ENCODE measurements at places on chromosomes 3 and 15.
A peak's percentile ranks its signal among the peaks of the same experiment; 100 is the strongest.

DNA sequence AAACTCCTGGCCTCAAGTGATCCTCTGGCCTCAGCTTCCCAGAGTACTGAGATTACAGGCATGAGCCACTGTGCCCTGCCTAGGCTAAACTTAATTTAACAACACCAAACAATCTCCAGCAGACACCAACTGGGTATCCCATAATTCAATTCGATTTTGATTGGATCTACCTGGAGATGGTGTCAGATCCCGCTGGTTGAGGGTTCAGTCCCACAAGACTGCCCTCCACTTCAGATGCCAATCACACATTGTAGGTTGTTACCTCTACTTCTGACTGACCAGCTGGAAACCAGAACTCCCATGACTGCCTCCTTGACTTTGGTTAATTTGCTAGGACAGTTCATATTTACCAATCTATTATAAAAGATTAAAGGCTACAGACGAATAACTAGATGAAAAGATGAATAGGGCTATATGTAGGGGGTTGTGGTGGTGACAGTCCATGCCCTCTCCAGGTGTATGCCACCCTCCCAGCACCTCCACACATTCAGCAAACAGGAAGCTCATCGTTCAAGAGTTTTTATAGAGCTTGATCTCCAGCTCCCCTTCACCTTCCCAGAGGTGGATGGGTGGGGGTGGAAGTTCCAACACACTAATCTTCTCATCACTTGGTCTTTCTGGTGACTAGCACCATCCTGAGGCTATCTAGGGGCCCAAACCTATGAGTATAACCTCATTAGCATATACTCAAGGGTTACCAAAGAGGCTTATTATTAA, 9.3 kb downstream of the B2M start:
- no peak for DNase-seq

- no peak for DNase-seq
Measured at GRCh38 chr3:101998256-101998926, 149.1 kb downstream of the NFKBIZ start.

DNA sequence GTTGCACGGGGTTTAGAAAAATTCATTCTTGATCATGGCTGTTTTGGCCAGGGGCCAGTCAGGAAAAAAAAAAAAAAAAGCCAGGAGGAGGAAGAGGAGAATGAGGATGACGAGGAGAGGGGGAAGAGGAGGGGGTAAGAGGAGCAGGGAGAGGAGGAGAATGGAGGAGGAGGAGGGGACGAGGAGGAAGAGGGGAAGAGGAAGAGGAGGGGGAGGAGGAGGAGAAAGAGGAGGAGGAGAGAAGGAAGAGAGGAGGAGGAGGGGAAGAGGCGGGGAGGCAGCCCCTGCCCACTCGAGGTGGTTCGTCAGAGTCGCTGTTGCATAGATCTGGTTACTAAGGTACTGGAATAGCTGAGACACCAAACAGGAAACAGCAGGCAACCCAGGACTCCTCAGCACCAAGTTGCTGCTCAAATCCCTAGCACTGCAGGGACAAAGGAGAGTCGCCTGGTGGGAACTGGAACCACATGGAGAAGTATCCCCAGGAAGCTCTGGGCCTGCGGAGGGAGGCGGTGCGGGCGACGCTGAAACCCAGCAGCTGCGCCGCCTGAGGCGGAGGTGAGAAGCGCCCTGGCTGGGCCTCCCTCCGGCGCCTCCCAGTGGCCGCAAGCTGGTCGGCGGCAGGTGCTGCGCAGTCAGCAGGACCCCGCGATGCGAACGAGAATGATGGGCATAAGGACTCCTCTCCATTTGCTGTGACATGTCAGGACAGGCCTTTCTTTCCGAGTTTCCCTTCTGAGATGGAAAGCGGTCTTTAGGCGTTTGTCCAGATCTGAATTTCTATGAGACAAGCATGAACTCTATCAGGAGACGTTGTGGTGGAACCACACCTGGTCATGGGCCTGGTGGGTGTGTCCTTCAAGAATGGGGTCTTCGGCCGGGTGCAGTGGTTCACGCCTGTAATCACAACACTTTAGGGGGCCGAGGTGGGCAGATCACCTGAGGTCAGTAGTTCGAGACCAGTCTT, 17.5 kb downstream of the FAM240A start:
- DNase-seq, result peak; percentile 68

- DNase-seq, result no peak
Measured at GRCh38 chr3:39065197-39065596, 13.4 kb downstream of the WDR48 start.

DNA sequence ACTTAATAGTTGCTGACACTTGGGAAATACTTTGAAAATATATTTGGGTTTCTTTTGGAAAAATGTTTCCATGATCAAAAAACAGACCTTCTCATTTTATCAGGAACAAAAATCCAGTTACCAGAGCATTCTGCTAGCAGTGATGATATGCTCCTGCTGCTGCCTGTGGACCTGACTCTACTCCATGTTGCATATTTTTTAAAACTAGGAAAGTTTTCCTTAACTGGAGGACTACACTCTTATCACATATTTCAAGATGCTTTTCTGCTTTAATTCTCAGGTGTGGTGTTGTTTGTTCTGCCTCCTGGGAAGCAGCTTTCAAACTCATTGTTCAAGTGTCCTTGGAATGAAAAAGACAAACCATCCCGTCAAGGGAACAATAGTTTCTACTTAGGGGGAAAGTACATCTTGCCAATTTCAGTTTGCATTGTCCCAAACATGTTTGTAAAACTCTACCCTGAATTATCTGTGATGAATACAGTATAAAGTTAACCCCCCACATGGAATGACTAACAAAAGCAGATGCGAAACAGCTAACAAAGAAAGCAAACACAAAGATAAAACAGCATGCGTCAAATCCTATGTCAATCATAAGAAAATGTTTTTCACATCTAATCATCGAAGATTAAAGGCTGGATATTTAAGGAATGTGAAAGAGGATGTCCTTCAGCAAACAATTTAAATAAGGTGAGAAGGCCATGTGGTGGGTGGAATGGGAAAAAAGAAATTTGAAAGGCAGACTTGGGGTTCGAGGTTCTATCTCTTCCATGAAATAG, 40.1 kb upstream of the PSMD6 start:
- DNase-seq, result no peak

DNA sequence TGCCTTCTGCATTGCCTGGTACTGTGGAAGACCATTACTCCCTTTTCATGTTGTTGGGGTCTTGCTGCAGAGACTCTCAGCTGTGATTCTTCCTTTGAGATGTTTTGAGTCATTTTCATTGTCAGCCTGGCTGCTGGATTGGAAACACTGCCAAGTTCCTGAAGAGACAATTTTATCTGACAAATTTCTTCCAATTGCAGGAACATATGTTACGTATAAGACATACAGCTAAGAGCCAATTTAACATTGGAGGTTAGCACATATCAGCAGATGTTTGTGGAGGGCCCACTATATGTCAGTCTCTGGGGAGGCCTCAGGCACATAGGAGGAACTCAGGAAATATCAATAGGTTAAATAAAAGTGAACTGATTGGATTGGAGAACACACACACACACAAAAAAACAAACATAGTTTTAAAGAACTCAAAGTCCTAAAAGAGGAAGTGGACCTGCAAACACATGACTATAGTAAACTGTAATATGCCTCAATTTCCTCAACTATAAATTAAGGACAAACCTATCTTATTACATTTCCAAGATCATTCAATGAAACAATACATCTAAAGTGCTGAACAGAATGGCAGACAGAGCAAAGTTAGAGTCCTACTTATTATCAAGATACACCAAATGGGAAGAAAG, 172.3 kb downstream of the MYRIP start:
- no peak for DNase-seq

- no peak for DNase-seq
Measured at GRCh38 chr3:133901083-133901482, 5.4 kb upstream of the RAB6B start.

DNA sequence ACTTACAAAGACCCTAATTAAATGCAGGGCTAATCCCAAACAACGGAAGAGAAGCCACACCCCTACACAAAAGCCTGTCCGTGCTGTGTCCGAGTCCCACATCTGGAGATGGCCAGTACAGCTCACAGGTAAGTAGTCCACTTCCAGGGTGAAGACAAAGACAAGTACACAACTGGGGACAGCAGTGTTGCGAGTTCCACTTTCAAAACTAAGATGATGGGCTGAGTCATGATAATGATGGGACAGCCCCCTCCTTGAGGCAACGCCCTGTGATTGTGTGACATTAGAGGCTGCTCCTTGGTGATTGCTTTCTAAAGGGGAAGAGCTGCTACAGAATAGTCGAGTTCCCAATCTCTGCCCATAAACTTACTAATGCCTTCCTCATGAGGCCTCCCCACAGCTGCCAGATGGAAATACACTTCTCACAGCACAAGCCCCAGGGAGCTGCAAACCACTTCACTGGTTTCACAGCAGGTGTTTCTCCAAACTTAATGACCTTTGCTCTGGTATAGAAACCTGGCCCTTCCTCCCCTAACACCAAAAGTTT, 27.6 kb downstream of the RFT1 start:
- no peak for DNase-seq

GRCh38 chr15:61749169-61749568, 311.1 kb downstream of the VPS13C start:
- DNase-seq, result no peak

Data from activated T-cell treated with anti-CD3 and anti-CD28 coated beads, Interleukin-2, amount 50 U/mL, for 4 hours (primary cell).